ENCODE measurements at places on chromosomes 6 and 20.

GRCh38 chr20:14865169-14865568 lies 527.8 kb upstream of the FLRT3 start:
- no peak for DNase-seq

DNA sequence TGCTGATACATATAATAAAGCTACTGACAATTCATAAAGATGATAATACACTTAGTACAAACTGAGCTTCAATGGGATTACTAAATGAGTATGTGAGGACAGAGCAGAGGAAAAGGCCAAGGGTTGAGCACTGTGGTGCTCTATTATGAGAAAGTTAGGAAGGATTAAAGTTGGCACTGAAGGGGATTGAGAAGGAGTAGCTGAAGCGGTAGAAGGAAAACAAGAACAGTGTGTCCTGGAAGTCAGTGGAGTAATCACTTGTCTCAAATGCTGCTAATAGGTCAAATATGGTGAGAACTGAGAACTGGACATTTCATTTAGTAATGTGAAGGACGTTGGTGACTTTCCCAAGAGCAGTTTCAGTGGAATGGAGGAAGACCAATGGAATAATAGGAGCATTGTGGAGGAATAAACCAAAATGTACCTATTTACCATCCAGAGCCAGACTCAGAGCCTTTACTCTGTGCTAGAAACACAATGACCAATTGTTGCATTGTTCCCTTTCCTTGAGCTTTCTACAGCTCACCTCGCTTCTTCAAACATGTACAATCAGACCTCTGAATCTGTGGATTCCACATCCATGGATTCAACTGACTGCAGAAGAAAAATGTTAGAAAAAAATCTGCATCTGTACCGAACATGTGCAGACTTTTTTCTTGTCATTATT lies 255.9 kb downstream of the LAMA2 start:
- DNase-seq = no peak

DNA sequence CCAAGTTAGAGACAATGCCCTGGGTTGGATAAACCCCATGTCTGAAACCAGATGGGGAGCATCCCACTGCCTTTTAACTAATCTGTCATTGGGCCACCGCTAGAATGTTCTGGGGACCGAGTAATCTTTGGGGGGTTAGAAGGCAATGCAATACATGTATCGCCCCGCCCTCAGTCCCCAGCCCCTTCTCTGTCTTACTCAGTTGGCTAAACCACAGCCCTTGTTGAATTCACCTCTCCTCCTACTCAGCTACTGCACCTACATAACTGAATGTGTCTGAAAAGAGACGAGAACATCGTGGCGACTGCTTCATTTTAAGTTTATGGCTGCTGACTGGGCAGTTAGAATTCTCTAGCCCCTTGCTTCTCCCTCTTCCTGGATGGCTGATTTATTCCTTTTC lies 15.1 kb upstream of the CCR6 start:
- no peak for DNase-seq

DNA sequence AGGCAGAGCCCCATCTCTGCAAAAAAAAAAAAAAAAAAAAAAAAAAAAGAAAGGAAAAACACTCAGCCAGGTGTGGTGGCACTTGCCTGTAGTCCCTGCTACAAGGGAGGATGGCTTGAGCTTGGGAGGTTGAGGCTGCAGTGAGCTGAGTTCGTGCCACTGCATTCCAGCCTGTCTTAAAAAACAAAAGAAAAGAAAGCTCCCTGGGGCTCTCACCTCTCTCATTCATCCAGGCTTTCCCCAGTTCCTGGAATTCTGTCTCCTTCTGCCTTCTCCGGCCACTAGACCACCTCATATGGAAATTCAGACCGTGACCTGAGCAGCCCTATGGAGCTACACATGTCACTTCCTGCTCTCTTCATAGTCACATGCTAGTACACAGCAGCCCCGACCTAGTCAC lies 101.1 kb upstream of the TAB2 start:
- no peak for DNase-seq

DNA sequence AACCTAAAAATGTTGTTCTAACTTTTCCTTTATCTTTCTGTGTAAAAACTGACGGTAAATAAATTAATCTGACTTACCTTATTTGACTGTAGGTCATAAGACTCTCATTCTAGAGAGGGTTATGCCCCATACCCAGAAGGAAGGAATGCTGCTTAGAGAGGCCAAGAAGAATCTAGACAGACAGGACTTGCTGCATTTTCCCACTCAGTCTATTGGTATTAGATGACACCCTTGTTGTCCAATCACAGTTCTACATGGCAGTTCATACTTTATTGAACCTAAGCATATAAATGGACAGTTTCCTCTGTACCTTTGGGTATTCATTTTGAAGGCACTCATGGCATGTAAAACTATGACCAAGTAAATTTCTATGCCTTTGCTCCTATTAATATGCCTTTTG lies 359.6 kb upstream of the ID4 start:
- no peak for DNase-seq

GRCh38 chr20:23289249-23289648 lies 61.3 kb upstream of the NXT1 start:
- DNase-seq = no peak

- DNase-seq = no peak
Observed at GRCh38 chr20:31824554-31825313, 5.6 kb downstream of the MYLK2 start.

DNA sequence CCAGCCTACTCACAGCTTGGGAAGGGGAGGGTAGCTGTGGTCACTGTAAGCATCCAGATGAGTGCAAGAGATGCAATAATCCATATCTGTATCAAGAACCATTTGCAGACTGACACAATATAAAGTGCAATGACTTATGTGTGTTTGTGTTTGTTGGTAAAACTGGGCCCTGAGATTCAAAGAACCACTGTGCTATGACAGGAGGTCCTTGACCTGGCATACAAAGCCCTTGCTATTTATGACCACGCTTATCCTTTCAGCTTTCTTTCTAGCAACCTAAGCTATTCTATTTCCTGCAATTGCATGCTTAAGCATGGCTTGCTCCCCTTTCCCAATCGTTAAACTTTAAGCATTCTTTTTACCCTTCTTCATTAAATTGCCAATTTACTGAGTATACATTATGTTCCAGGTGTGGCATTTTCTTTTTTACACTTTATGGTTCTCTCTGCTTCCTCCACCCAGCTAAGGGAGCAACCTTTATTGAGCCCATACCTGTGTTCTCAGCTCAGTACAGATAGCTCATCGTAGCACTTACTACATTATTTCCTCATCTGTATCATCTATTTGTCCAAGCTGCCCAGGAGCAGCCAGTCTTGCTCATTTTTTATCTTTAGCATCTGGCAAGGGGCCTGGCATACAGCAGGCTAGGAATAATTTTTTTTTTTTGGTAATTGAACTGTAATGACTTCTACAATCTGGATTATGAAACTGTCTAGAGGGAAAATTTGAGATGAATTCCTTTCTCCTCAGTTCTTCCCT lies 3.5 kb downstream of the MCUR1 start:
- peak; percentile 19 for DNase-seq

DNA sequence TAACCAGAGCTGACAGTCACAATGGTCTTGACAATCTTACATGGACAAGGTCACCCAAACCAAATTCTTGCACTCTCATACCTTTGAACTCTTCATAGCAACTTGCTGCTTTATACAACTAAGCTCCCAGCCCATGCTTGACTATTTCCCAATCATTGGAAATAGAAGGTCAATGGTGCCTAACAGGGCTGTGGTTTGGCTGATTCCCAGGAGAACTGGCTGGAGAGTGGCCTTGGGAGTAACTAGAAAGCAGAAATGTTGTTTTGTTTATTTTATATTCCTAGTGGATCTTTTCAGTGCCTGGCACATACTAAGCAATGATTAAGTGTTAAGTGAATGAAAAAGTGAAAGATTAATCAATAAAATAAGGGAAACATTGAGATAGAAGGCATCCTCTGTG lies 3.0 kb downstream of the SPINT4 start:
- DNase-seq = no peak

GRCh38 chr6:157496534-157497095 lies 115.6 kb downstream of the ZDHHC14 start:
- no peak for DNase-seq

- DNase-seq = peak; percentile 98
Observed at GRCh38 chr6:113755449-113756289, 101.5 kb upstream of the MARCKS start.

DNA sequence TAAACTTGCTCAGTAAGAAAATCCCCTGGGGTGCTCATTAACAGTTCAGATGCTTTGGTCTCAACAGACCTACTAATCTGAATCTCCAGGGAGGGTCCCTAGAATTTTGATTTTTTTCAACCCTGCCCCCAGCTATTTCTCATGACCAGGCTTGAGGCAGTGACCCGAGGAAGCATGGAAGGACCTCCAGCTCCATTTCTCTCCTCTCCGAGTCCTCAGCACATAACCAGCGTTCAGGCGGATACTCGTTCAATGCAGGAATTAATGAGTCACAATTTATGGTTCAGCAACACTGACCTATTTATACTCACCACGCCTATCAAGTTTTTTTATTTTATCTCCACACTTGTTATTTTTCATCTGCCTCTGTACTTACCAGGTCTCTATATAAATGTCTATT lies 369.2 kb upstream of the CDH4 start:
- no peak for DNase-seq

GRCh38 chr20:46840054-46840729 lies 54.5 kb upstream of the EYA2 start:
- DNase-seq = no peak

DNA sequence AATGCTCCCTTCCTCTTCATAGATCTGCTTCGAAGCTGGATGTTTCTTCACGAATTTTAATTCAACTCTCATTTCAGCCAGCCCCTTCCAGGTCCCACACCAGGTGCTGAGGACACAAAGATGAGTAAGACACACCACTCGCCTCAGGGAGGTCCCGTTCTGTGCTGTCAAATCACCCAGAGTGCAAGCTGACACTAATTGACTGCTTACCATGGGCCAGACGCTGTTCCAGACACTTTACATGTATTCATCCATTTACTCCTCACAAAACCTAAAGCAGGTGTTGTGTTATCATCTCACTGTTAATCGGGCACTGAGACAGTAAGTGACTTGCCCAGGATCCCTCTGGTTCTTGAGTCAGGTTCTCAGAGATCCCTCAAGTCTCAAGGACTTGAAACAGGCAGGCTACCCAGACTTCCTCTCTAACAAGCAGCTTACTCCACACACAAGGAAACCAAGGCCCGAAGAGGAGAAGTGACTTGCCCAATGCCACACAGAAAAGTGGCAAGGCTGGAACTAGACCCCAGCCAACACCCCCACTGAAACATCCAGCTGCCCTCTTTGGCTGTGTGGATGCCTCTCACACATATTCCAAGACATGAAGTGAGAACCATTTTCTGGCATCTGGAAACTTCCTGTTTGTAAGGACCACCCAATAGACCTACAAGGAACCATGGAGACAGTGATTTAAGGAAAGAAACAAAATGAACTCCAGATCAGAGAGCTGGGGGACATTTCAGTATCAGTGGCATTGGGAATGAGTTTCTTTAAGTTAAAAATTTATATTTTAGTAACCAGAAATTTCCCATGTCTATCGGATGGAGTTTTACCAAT lies 174.5 kb downstream of the CDC5L start:
- DNase-seq = no peak

DNA sequence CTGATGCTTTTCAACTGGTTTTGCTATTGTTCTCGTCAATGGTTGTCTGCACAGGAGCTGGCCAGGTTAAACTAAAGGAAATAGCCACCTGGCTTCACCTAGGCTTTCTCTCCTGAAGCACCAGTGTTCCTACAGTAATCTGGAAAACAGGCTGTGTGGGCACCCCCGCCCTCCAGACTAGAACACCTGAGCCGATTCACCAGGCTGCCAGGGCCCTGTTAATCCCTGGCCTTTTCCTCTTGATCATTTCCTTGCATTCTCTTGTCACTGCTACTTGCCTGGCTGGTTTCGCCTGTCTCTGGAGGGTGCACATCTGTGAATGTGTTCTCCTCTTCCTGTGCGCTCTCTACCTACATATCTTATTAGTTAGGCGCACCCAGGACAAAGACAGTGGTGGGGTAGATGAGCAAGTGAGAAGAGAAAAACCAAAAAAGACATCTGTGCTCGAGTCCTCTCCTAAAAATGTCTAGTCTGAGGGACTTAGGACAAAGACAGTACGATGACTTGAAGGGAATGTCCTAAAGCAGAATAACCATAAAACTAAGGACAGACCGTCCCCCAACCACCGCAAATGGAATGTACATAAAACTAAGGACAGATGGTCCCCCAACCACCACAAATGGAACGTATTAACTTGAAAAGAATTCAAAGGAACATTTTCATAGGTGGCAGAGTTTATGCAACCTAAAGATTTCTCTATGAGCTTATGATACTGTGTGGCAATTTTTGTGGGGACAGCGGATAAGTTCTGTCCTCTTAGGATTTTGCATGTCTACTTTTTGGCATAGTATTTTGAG lies 45.9 kb upstream of the EMILIN3 start:
- no peak for DNase-seq

GRCh38 chr6:129730477-129731165 lies 20.6 kb upstream of the ARHGAP18 start:
- DNase-seq = no peak

- DNase-seq = no peak
Observed at GRCh38 chr20:51494241-51495110, 48.0 kb downstream of the NFATC2 start.

- no peak for DNase-seq
Observed at GRCh38 chr6:155245193-155245592, 18.6 kb upstream of the CLDN20 start.

DNA sequence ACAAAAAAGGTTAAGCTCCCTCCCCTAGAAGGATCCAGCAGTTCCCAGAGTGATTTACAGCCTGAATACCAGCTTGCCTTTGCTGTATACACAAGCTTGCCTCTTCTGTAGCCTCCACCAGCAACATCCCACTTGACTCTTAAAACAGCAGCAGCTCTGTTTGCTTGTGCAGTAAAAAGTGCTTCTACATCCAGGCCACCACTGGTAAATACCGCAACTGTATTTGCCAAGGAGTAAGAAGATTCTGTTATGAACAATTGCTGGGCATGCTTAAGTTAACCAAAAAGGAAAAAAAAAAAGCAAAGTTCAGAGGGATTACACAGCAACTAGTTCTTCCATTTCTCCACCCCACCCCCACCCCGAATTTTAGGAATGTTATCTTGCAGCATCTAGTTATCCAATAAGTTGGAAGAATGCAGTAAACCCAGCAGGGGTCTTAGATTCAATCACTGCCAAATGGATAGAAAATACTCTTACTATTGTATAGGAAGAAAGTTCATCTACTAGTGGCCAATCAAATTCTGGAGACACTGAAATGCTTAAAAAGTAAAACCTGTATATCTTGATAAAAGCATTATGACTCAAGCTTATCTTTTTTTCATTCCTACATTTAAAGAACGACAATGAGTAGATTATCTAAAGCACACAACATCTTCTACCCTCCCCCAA lies 4.8 kb downstream of the SALL4 start:
- DNase-seq = peak; percentile 68

- DNase-seq = no peak
Observed at GRCh38 chr6:43990627-43991619, 136.3 kb downstream of the MRPL14 start.

DNA sequence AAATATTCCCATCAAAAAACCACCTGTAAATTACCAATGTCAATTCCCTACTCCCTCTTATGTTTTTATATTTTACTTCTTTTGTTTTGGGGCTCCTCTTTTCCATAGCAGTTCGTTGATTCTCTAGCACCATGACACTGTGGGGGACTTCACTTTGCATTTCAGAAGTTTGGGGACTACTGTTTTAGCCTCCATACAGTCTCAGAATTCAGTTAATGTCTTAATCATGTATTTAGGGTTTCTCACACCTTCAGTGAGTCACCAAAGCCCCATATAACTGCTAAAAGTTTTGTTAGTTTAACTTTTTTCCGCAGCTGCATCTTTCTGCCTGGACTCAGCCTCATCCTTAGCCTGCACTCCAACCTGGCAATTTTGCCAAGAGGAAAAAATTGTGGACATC lies 20.7 kb upstream of the AIG1 start:
- no peak for DNase-seq

- no peak for DNase-seq
Observed at GRCh38 chr20:18052856-18053255, 4.9 kb downstream of the OVOL2 start.

Data from foreskin melanocyte (primary cell).